Activated CD8-positive, alpha-beta memory T cell treated with anti-CD3 and anti-CD28 coated beads for 1 hour (primary cell): ENCODE measurements at places on chromosomes 16 and 17.

DNA sequence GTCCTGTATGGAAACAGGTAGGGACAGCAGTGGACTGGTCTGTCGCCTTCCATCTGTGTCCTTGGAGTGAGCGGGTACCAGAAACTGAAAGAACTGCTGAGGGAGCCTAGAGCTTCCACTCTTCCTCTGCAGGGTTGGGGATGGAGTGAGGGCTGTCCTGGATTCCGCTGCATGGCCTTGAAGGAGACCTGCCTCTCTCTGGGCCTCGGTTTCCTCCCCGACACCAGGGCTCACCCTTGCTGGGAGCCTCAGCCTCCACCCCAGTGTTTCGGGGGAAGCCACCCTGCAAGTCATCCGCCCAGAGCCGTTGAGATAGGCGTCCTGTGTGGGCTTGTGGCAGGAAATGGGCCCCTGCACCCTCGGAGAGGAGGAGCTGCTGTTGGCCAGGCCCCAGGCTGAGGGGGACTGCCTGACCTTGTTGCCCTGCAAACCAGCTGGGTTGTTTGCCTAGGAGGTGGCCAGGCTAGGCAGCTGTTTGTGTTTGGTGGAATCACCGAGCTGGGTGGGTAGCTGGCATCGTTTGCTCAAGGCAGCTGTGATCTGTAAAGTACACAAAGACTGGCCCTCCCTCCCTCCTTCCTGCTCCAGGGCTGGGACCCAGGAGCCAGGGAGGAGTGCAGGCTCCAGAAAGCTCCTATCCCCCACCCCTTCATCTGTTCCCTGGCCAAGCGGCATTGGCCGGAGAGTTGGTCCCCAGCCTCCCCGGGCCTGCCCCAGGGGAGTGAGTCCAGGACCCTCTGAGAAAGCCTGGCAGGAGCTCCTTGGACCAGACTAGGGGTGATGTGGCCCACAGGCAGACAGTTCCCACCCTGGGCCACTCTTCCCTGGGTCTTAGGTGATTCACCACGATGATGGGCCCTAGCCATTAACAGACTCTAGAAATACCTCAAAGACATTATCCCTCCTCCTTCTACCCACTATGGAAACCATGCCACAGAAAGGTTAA is 1.3 kb downstream of the RAB37 start:
- no peak for DNase-seq

DNA sequence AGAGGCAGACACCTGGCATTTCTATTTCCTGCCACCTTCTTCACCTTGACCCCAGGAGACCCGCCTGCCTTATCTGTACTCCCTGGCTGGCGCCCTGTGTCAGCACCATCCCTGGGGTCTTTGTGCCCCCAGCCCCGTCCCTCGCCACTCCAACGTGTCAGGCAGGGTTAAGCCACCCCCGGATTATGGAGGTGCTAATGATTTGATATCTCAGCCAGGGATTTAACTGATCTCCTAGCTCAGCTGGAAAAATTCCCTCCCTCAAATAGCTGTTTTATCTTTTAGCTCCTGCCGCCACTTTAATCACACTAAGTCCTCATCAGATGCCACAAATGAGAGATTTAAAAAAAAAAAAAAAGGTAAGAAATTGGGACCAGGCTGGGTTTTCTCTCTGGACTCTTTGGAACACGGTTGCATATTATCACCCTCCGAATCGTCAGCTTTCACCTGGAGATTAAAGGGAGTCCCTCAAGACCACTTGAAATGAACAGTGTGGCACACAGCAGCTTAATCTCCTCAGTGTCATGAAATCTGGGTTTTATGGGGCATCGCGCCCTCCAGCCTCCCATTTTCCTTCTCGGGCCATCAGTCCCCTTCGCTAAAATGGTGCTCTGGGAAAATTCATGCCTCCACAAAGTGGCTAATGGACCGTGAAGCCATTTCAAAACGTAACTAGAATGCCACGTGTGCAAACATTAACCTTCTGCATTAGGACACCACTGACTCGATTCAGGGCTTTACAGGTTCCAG is 26.2 kb upstream of the WFDC1 start:
- no peak for DNase-seq

DNA sequence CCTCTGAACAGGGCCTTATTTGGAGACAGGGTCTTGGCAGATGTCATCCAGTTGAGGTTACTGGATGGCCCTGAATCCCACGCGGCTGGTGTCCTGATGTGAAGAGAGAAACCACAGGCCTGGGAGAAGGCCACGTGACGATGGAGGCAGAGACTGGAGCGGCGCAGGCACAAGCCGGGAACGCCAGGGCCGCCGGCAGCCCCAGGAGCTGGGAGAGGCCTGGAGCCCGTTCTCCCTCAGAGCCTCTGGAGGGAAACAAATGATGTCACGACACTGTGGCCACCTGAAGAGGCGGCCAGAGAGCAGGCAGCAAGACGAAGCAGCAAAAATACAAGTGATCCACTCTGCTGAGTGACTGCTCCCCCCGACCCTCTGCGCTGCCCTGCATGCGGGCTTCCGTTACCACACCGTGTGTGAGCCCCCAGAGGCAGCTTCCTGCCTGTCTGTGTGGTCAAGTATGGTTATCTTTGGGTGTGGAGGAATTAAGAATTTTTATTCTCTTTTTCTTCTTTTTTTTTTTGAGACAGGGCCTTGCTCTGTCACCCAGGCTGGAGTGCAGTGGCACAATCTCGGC is 11.6 kb downstream of the CD7 start:
- DNase-seq = no peak

GRCh38 chr17:65583921-65584603 is 22.6 kb upstream of the AXIN2 start:
- DNase-seq = no peak

GRCh38 chr16:66849021-66849420 is 4.8 kb downstream of the CA7 start:
- DNase-seq = no peak

GRCh38 chr17:72136692-72137091 is 15.9 kb downstream of the SOX9 start:
- DNase-seq = no peak

DNA sequence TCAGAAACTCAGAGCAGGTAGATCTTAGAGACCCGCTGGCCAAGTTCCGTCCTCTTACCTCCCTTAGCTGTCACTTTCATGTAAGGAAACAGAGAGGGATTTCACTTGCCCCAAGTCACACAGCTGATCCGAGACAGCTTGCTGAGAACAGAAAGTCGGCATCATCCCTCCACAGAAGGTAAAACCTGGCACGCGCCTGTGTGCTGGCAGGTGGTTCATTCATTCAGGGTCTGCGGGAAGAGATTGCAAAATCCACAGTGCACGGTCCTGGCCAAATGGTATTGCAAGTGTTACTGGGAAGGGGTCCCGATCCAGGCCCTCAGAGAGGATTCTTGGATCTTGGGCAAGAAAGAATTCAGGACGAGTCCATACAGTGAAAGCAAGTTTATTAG is 139.4 kb upstream of the RPH3AL start:
- no peak for DNase-seq

- DNase-seq = no peak
Observed at GRCh38 chr17:47279062-47279801, 25.6 kb downstream of the ITGB3 start.

DNA sequence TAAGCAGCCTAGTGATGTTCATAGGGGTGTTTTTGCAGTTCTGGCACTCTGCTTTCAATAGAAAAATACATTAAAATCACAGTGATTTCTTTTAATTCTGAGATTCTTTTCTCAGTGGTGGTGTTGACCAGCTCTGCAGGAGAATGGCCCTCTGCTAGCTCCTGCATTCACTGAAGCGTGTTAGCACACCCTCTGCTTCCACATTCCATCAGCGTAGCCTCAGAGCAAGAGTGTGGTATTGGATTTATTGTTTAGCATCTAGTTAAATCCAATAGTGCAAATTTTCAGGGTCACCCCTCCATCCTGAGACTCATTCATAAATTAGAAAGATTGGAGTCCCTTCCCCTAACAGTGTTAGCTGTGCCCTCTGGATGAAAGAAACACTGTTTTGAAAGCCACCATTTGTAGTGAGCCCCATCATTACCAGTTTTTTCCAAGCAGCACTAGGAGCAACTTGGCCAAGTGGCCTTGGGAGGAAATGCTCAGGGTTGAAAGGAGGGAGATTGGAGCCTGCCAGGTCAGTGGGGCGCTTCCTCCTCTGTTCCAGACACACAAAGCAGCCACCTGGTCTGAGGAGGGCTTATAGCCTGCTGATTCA is 45.7 kb downstream of the B9D1 start:
- DNase-seq = no peak

GRCh38 chr16:9534759-9535158 is 443.3 kb downstream of the HAPSTR1 start:
- DNase-seq = no peak

DNA sequence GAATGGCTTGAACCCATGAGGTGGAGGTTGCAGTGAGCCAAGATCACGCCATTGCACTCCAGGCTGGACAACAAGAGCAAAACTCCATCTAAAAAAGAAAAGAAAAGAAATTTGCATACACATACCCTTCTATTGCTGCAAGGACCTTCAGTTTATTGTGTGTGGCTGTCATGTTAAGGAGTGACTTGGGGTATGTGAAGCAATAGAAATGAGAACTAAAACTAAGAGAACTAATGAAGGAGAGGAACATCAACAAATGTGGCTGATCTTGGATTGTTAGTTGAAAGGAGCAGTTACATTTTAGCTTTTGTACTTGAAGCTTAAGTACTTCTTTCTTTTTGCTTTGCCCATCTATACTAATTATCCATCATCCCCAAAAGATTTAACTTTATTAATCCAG is 12.7 kb upstream of the NSRP1 start:
- no peak for DNase-seq

- DNase-seq = no peak
Observed at GRCh38 chr17:63973930-63974593, 1.3 kb upstream of the SCN4A start.

GRCh38 chr17:73013301-73013700 is 79.2 kb downstream of the SLC39A11 start:
- DNase-seq = no peak

DNA sequence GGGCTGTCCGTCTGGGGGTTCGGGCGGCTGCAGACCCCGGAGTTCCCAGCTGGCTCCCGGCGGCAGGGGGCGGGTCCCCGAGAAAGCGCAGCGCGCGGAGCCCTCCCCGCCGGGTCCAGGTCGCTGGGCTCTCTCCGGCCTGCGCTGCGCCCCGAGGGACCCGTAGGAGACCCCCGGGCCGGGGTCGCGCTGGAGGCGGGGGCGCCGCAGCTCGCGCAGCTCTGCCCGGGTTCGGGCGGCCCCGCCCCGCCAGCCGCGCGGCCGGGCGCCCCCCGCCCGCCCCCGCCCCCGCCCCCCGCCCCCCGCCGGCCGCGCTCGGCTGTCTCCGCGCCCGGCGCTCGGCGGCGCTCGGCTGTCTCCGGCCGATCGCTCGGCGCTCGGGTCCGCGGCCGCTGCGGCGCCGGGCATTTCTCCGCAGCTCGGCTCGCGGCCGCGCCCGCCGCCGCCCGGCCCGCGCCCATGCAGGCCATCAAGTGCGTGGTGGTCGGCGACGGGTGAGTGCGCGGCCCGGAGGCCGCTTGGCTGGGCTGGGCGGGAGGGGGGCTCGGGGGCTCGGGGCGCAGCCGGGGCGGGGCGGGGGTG is at the start of gene RAC3:
Gene RAC3 (plus strand): TSS at position 376 of the 582 bp plus-strand sequence. CDS start 84 bp downstream, at position 460.
- no peak for DNase-seq

GRCh38 chr17:48179071-48179945 is 71.7 kb downstream of the SNX11 start:
- DNase-seq = no peak

GRCh38 chr17:80184423-80184714 is 14.5 kb downstream of the CARD14 start:
- no peak for DNase-seq

GRCh38 chr16:84484579-84485254 is 19.7 kb downstream of the MEAK7 start:
- no peak for DNase-seq

GRCh38 chr17:71423871-71424546 is 696.8 kb upstream of the SOX9 start:
- DNase-seq = no peak

DNA sequence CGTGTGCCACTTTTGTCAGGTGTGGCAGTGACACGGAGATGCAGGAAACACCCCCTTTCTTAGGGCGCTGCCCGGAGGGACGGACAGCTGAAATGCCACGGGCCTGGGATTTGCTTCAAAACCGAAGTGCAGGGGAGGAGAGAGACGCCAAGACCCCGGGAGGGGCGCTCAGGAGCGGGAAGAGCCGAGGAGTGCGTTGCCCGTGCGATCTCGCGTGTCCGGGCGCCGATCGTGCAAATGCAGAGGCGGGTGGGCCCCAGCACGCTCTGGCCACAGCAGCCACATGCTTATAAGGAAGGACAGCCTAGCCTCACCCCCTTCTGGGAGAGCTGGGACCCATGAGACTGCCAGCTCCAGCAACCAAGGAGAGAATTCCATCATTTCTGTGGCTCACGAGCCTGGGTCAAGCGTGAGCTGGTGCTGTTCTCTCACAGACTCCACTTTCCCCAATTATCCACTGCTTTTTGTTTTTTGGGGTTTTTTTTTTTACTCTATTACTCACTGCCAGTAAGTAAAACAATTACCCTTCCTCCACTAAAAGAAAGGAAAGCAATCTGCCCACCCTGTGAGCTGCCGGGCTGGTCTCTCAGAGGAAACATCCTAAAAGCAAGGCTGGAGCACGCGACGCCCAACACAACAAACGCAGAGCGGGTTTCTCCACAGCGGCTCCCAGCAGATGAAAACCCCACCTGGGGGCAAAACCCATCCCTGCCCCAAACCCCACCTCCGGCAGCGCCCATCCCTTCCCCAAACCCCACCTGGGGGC is 27.2 kb upstream of the C16orf95 start:
- no peak for DNase-seq

DNA sequence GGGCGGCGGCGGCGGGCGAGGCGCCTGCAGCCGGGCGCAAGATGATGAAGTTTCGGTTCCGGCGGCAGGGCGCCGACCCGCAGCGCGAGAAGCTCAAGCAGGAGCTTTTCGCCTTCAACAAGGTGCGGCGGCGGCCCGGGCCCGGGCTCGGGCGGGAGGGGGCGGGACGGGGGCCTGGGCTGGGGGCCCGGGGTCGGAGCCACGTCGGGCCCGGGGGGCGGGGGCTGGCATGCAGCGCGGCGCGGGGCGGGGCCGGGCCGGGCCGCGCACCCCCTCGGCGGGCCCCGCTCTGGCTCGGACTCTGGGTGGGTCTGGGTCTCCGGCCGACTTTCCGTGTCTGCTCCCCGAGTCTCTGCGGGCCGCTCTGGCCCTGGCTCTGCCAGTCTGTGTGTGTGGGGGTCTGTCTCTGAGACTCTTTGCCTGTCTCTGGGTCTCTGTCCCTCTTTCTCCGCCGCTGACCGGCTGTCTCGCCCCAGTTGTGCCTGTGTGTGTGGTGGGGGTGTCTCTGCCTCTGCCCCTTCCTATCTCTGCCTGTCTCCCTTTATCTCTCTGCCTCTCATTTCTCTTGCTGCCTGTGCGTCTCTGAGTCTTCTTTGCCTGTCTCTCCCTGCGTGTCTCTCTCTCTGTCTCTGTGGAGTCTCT is 328 bp downstream of the LLGL1 start:
- no peak for DNase-seq
